ENCODE measurements at places on chromosomes 2 and 18.

DNA sequence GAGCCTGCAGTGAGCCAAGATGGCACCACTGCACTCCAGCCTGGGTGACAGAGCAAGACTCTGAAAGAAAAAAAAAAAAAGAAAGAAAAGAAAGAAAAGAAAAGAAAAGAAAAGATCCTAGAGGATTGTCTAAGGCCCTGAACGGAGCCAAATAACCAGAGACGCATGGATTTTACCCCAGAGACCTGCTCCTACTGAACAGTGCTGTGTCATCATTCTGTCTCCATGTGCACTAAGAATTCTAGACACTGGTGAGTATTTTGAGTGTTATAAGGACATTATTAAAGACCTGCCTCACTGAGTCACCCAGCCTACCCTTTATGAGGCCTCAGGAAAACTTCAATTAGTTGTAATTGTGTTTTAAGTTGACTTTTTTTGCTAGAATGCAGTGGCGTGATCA, 61.9 kb upstream of the RIOK3 start:
- no peak for DNase-seq

DNA sequence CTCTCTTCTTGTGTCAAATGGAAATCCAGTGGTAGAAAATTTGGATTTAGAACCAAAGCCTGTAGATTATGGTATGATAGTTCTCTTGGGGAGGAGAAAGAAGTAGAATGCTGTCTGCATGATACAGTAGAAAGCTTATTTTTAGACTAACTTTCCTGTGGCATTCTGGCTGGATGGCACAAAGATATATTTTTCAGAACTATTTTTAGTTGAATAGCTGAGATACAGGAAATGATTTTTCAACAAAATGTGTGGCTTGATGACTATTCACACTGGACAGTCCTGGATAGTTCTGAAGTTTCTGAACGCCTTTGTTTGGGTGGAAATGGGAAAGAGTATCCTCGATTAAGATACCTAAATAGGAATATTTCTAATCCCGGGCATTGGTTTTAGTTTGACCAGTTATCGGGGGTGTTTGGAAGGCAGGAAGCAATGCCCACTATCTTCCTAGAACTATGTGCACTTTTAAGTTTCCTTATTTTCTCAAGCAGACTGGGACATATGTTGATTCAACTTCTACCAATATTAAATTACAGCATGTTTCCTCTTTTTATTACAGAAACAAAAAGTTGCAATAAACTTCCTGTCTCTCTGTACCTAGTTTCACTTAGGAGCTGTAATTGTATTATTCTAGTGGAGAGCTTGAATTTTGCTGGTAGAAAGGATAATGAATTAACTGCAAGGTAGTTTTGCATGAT, 32.1 kb downstream of the GDF7 start:
- DNase-seq: no peak

DNA sequence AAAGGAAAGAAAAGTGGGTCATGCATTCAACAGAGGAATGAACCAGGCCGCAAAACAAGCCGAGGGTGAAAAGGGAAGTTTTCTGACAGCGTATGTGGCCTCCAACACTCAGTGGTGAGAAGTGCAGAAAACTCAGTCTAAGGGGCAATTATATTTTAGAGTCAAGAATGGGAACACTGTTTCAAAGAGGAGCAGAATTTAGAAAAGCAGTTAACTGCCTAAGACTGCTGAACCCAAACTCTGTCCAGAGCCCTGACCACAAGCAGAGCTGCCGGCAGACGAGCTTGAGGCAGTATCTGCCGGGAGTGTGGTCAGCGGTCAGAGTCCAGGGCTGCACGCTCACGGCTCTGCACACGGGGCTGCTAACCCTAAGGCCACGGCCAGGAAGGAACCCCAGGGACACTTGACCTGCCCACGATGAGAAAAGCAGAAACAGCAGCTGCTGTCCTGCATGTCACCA, 347.0 kb upstream of the ID2 start:
- DNase-seq: no peak

GRCh38 chr2:23578964-23579671, 194.1 kb downstream of the KLHL29 start:
- DNase-seq: no peak

DNA sequence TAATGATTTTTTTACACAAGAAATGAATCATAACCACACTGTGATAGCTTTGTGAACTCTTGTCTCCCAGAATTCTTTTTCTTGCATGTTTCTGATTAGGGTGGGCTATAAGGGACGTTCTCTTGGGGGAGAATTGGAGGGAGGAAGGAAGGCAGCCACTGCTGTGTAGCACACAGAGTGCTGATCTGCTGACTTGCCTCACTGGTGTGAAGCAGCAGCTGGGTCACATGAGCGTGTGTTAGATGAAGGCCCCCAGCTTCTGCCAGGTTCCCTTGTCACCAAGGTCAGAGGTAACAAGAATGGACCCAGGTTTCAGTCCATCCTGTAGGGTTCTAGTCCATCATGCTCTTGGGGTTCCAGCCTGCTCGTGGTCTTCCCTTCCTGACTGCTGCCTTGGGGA, 107.4 kb upstream of the GLI2 start:
- no peak for DNase-seq

DNA sequence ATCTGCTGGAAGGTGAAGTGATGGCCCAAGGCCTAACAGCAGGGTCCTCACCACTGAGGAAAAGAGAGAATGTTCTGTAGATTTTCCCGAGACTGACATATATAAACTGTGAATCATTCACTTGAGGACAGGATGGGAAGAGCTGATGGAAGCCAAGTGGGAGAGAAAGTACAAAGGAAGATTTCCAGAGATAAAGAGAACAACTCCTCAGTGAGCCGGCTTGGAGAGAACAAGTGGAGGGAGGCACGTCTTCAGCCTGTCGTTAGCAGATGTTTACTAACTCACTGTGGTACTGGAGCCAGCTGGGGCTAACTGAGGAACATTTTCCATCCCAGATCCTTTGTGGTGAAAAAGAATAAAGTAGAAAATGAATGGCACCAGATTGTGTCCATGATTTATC, 552.9 kb upstream of the TNP1 start:
- DNase-seq: no peak

- DNase-seq: no peak
Measured at GRCh38 chr2:39834426-39834825, 55.4 kb upstream of the THUMPD2 start.

DNA sequence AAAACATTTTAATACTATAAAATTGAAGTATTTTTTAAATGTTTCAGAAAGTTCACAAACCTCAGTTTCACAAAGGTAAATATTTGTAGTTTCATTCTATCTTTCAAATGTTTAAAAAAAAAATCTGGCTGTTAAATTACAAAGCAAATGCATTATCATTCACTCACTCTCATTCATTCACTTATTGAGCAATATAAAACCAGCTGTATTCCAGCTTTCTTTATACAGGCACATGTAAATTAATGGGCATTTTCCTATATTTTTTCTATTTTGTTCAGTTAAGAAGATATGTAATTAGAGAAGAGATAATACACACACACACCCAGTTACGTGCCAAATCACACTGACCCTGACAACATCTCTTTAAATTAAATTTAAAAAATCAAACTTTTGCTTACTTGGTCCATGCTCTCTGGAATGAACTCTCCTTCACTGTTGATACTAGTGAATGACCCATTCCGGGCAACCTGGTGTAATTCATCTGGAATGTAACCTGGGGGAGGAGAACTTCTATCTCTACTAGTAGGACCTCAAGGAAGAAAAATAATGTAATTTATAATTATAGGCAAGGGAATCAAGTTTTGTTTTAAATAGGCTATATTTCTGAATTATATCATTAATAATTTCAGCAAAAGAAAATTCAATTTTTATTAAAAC, 32.5 kb upstream of the ERCC3 start:
- DNase-seq: no peak

DNA sequence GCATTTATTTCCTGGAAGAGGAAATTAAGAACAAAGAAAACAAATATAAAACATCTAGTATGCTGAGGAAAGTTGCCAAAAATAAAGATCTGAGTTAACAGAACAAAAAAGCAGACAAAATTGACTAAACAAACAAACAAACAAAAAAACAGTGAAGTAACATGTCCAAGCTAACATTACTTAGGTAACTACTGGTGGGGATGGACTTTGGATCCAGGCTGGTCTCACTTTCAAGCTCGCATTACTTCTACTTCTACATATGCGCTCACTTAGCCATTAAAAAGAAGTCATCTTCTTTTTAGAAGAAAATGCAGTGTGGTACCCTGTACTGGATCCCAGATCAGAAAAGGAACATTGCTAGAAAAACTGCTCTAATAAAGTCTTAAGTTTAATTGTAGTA, 358.9 kb downstream of the NCKAP5 start:
- DNase-seq: no peak

- no peak for DNase-seq
Measured at GRCh38 chr2:39701137-39701536, 35.4 kb downstream of the TMEM178A start.

GRCh38 chr18:38670486-38670885, 1104.9 kb upstream of the CELF4 start:
- DNase-seq: no peak

GRCh38 chr2:21041943-21042707, 1.7 kb downstream of the APOB start:
- DNase-seq: no peak

GRCh38 chr2:55114082-55114481, 63.8 kb upstream of the RTN4 start:
- DNase-seq: no peak

GRCh38 chr2:82027921-82028615, 1723.5 kb upstream of the LRRTM1 start:
- no peak for DNase-seq

DNA sequence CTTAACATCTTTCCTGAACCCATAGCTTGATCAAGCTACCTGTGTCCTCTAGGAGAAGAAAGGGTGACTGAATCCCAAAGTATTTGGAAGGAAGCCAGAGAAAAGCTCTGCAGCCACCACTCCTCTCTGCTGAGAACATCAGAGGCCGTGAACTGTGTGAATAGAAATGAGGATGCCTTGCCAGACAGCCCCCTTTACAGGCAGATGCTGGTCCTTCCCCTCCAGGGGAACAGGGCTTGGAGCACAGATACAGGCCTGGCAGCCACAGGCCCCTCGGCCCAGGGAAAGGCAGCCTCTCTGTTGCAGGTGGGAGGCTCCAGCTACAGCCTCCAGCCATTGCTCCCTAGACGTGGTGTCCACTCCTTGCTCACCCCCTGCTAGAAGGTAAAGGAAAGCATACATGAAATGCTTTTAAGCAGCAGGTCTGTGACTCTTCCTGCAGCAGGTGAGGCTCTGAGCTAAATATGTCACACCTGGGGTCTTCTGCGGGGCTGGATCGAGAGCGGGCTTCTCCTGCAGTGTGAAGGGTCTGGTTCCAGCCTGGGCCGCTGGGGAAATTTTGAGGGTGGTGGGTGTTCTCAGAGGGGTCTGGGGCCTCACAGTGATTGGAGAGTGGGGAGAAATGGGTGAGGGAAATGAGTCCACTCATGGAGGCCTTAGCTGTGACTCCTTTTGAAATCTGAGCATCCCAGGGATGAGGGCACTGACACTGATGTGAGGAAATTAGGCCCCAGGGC, 234.0 kb downstream of the KLHL29 start:
- no peak for DNase-seq

- no peak for DNase-seq
Measured at GRCh38 chr2:197007716-197008628, 81.5 kb upstream of the PGAP1 start.

DNA sequence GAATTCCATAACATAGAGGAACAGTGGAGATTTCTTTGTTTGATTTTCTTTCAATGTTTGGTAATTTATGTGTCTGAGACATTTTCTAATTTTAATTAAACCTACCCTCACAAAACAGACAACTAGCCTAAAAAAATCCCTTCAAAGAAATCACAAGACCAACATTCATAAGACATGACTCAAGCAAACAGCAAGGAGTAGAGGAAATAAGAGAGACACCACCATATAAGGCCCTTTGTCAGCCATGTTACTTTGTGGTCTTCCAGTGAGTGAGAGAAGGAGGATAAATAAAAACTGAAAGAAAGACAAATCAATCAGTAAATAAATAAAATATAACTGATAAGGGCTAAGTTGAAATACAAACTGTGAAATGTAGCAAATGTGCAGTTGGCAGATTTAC, 830.8 kb upstream of the SLC39A10 start:
- DNase-seq: no peak

DNA sequence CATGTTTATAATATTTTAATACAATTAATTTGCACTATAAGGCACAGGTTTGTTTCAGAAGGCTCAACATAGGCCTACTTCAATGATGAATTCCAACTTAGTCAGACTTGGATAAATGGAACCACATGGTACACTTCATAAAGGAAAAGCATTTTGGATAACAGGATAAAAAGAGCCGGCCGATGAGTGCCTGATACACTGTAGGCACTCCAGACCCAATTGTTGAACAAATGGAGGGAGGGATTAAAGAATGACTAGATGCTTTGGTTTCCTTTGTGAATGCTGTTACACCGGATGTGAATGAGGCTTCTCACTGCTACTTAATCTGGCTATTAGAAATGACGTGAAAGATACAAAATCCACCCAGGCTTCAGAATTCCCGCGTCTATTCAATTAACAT, 104.1 kb upstream of the KCTD1 start:
- no peak for DNase-seq

DNA sequence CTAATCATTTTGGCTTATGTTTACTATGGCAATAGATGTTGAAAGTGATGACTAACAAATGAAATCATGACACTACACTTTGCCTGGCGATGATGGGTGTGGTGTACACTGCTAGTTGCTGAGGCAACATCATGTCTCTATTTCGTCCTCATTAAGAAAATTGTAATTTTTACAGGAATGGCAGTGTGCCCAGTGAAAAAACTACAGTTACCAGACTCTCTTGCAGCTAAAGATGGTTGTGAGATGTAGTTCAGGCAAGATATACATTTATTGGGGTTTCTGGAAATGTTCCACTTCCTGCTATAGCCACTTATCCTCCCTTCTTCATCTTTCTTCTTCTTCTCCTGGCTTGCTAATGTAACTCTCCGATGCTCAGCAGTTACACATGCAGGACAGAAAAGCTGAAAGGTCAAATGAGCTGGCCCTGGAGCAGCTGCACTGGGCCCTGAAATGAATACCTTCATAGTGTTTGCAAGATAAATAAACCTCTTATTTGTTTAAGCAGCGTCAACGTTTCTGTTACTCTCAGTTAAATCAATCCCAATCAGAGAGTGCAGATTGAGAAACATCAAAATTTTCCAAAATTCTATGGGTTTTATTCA, 46.0 kb downstream of the SOCS6 start:
- DNase-seq: no peak

GRCh38 chr2:183186296-183186695, 62.1 kb downstream of the NUP35 start:
- DNase-seq: no peak

DNA sequence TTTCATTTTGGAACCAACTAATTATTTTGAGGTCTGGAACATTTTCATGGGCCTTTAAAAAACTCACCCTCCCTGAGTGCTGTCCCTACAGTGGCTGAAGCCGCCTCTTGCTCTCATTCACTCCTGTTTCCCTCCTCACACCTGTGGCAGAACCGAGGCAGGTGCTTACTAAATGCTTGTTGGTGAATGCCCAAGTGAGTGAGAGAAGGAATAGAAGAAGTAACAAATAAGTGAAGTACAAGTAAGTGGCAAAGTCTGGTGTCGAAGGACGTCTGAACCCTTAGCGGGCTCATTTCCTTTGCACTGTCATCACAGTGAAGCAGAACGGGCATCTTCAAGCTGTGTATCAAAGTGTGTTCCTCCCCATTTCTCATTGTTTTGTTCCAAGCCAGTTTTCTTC, 135.2 kb downstream of the RHBDD1 start:
- DNase-seq: no peak

All from activated naive CD4-positive, alpha-beta T cell (primary cell).